ENCODE measurements at places on chromosomes 7 and 10. TPM values are rescaled to one million over a fixed set of nuclear protein-coding genes. Genes with fewer than 3 reads are reported as not detected.

- DNase-seq, result no peak
Measured at GRCh38 chr10:17871036-17871435, 61.9 kb downstream of the MRC1 start.

DNA sequence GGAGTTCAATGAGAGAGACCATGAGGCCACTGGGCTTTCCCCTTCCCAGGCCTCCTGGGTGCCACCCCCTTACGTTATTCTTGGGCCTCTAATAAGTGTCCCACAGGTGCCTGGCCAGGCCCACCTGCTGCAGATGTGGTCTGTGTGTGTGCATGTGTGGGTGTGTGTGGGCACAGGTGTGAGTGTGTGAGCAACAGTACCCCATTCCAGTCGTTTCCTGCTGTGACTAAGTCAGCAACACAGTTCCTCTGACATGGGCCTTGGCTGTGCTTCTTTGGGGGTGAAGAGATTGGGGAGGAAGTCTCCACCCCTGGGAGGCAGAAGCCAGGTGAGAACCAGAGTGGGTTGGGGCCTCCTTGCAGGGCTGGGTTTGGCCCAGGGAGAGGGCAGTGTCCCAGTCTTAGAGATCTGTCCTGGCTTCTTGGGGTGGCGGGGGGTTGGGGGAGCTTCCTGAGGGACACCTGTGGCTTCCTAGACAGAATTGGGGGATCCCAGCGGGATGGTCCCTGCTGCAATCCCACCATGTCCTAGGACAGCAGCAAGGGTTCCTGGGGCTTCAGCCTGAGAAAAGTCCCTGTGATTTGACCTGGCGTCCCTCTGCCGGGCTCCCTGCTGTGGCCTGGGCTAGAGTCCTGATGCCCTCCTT, 4.1 kb upstream of the PILRB start:
- no peak for DNase-seq

Gene UNC5B
- 9.2 TPM for total RNA-seq

DNA sequence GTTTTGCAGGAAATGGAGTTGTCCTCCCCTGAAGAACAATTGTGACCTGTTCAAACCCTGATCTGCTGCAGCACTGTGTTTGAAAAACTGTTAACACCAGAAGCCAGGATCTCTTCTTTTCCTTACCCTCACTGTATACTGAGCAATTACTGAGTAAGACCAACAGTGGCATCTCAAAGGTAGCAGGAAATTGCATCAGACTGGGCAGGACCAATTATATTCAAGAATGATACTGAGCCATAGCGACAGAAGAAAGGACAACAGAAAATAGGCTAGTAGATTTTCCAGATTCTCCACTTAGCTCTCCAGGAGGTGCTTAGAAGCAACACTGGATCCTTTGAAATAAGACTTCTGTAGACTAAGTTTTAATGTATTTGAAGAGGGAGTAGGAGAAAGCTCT, 57.4 kb upstream of the INHBA start:
- DNase-seq, result no peak

- DNase-seq, result no peak
Measured at GRCh38 chr10:7826971-7827370, 8.7 kb downstream of the TAF3 start.

DNA sequence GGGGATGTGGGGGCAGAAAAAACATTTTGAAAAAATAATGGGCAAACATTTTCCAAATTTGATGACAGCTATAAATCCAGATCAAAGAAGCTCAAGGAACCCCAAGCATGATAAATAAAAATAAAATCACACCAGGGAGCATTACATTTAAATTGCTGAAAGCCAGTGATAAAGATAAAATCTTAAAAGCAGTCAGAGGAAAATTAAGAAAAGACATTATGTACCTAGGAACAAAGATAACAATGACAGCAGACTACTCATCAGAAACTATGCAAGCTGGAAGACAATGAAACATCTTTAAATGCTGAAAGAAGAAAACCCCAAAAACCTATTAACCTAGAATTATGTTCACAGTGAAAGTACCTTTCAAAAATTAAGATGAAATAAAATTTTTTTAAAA, 23.3 kb downstream of the NEUROG3 start:
- DNase-seq, result no peak

Data from neural progenitor cell (in vitro differentiated cells).